ENCODE measurements at places on chromosomes 7 and 10. TPM values are rescaled to one million over a fixed set of nuclear protein-coding genes. Genes with fewer than 3 reads are reported as not detected.

FBXW4 gene
- total RNA-seq, result 32.2 TPM

KAT6B gene
- total RNA-seq, result 9.4 TPM

LIPJ gene
- total RNA-seq, result 0.08 TPM

CALHM1 gene
- not detected for total RNA-seq

PAXIP1 gene
- 5.8 TPM for total RNA-seq

FOXI2 gene
- not detected for total RNA-seq

LIPF gene
- not detected for total RNA-seq

AKR1D1 gene
- total RNA-seq, result 206 TPM

BMI1 gene
- total RNA-seq, result 25.4 TPM

WNT16 gene
- total RNA-seq, result not detected

NACAD gene
- total RNA-seq, result 0.05 TPM

EGFR gene
- total RNA-seq, result 90.5 TPM

LIPK gene
- total RNA-seq, result not detected

CALML3 gene
- total RNA-seq, result not detected

GRID1 gene
- 0.58 TPM for total RNA-seq

AKR1C2 gene
- total RNA-seq, result 1,010 TPM

CYP2C19 gene
- 13.0 TPM for total RNA-seq

TMEM139 gene
- 22.0 TPM for total RNA-seq

ANKRD7 gene
- not detected for total RNA-seq

CTBP2 gene
- total RNA-seq, result 5.8 TPM

IGFBP1 gene
- 13.7 TPM for total RNA-seq

IL6 gene
- not detected for total RNA-seq

CASTOR2 gene
- 2.4 TPM for total RNA-seq

NPC1L1 gene
- 21.1 TPM for total RNA-seq

TDRD1 gene
- total RNA-seq, result 0.05 TPM

UTF1 gene
- not detected for total RNA-seq

FKBP6 gene
- not detected for total RNA-seq

CCL24 gene
- 0.88 TPM for total RNA-seq
